ENCODE measurements at places on chromosomes 5 and 9.

DNA sequence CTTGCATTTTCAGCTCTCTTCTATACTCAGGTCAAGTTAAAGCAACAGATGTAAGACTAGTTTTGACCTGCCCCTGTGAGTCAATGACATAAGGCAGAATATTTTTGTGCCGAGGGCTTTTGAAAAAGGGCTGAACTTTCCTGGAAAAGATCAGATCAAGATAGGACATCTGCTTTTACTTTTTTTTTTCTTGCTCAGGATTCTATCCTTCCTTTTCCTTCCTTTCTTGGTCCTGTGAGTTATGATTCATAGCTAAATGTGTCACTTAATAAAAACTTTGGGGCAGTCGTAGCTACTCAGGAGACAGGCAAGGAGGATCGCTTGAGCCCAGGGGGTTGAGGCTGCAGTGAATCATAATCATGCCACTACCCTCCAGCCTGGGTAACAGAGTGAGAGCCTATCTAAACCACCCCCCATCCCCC is 84.3 kb upstream of the BRINP1 start:
- peak; percentile 96 for DNase-seq

- no peak for DNase-seq
These were observed 136.3 kb downstream of the FOXD1 start for GRCh38 chr5:73312146-73312871.

GRCh38 chr9:107688728-107689127 is 199.2 kb upstream of the KLF4 start:
- DNase-seq = no peak

GRCh38 chr5:54273715-54274114 is 36.7 kb downstream of the ARL15 start:
- DNase-seq = no peak

DNA sequence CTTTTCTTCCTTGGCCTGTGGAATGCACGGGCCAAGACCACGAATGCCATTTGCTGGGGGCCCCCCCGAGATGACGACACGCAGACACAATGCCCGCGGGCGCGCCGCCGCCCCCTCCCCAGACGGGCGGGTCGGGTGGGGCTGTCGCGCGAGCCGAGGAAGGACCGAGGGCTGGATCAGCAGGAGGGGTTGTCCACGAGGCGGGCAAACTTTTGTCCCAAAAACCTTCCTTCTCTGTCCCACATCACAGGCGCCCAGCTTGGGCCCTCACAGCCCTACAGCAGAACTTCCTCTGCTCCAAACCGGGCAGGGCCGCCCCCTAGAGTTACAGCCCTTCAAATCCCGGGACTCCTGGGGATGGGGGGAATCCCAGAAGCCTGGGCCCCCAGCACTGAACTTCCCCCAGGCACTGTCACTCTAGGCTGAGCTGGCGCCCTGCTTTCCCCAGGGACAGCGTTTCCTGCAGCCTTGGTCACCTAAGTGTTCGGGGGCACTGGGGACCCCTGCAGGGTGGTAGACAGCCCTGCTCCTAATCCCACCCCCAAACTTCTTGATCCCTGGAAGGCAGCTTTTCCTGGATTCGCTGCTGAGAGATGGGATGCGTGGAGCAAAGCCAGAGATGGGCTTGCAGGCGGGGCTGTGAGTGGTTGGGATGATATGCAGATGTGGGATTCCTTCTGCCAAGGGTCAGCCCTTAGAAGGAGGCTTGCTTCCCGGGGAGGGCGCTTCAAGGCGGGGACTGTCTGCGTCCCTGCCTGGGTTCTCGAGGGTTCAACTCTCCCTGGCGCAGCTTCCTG is 980 bp downstream of the COL5A1 start:
- peak; percentile 61 for DNase-seq

DNA sequence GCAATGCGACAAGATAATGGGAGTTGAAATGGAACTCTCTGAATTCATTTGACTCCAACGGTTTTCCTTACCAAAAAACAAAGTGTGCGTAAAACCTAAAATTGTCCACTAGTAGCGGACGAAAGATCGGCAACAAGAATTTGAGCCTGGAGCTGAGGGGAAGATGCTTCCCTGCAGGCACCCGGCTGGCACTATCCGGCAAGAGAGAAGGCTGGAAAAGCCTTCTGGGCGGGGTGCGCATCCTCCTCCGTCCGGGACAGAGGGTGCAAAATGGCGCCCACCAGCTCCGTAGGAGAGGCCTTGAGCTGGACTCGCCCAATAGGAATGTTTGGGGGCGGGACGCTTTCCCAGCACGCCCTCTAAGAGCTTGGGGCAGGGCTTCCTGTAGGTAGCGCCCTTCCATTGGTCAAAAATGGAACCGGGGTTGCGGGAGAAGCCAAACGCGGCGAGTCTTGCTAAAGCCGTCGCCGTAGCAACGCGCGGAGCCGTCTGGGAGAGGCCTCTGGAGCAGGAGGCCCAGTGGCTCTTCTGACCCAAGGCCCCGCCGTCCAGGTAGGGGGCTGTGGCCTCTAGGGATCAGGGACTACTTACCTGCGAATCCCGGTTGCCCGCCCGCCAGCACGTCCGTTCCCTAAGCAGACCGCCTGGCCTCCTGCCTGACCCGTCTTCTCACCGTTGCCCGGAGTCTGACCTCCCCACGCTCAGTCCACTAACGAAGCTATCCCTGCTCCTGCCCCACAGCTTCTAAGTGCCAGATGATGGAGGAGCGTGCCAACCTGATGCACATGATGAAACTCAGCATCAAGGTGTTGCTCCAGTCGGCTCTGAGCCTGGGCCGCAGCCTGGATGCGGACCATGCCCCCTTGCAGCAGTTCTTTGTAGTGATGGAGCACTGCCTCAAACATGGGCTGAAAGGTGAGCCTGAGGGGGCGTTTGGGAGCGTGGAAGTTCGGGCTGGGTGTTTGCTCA is 9.2 kb downstream of the RUFY1 start:
- peak; percentile 97 for DNase-seq
